Stimulated activated CD8-positive, alpha-beta memory T cell treated with anti-CD3 and anti-CD28 coated beads, Interleukin-7, amount 100 ng/mL, for 4 hours (primary cell): ENCODE measurements at places on chromosomes 16 and 17.

GRCh38 chr16:47342055-47342454 is 118.8 kb downstream of the ITFG1 start:
- no peak for DNase-seq

DNA sequence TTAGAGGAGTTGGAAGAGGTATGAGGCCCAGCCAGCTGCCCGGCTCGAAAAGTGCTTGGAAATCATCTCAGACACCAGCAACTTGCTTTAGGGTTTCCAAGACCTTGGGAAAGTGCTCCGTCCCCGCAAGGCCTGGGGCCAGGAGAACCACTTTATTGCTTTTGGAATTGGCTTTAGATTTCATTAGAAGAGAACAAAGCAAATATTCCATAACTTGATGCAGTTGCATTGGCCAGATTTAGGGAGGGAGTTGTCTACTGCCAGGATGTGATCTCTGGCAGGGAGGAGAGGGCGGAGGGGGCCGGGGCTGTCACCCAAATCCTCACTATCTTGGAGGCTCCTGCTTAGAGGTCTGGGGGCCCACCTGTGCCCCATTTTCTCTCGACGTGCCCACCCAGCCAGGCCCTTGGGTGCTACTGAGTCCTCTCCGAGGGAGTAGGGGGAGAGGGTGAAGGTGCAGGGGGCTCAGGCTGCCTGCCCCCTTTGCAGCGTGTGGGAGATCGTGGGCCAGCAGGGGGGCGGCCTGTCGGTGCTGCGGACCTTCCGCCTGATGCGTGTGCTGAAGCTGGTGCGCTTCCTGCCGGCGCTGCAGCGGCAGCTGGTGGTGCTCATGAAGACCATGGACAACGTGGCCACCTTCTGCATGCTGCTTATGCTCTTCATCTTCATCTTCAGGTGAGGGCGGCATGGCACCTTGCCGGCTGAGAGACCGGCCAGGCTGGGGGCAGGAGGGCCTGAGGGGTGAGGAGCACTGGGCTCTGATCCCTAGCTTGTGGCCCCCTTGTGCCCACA is 30.6 kb downstream of the CACNA1G start:
- DNase-seq, result no peak

GRCh38 chr17:65104973-65105372 is 32.2 kb upstream of the RGS9 start:
- DNase-seq, result no peak

DNA sequence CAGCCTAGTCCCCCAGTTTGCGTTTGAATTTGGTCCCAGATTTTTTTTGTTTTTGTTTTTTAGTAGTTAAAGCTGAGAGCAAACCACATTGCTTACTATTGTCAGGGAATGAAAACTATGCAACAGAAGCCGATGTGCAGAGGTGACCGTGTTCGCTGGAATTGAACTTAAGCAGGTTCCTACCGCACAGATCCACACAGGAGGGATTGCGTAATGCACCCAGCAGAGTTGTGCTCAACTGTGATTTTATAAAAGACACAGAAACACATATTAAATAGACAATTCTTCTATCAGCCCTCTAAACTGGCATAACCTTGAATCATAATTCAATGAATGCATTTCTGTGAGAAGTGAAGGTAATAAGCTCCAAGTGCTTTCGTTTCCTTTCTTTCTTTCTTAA is 443.0 kb downstream of the WWOX start:
- no peak for DNase-seq

GRCh38 chr17:34257299-34257985 is 2.4 kb downstream of the CCL2 start:
- no peak for DNase-seq

DNA sequence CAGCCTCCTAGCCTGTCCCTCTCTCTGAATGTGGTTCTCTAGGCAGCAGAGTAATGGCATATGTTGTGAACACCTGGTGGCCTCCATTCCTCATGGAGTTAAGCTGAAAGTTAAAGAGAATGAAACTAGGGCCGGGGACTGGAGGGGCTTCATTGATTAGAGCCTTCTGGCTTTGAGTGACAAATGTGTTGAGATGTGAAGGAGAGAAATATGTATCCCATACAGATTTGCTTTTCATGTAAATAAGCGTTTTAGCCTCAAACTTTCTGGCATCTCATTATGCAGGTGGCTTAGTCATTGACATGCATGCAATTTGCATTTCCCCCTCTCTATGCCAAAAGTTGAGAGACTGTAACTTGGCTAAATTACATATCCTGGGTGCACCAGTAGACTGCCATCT is 537.7 kb upstream of the EEF2KMT start:
- DNase-seq, result no peak

- no peak for DNase-seq
These were observed 1.2 kb downstream of the NFATC3 start for GRCh38 chr16:68086336-68086841.

DNA sequence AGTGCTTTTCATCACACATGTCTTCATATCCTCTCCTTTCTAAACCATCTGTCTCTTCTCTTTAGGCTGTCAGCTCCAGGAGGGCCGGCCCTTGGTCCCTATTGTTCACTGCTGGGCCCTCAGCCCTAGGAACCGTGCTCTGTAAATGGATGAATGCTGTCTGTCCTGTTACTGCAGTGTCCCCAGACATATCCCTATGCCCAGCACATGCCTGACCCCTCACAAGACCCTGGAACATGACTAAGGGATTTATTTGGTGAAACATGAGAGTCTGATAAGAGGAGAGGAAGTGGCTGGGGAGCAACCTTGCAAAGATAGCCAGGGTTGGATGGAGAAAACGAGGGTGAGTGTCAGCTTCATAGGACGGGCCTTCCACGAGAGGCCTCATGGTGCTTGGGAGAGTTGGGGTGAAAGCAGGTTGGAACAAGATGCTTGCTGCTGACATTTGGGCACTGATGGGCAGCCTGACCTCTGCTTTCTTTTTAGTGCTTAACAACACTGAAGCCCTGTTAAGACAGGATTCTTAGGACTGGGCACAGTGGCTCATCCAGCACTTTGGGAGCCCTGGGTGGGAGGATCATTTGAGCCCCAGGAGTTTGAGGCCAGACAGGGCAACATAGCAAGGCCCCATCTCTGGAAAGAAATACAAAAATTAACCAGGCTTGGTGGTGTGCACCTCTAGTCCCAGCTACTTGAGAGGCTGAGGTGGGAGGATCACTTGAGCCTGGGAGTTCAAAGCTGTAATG is 39.0 kb downstream of the ABCC1 start:
- no peak for DNase-seq

DNA sequence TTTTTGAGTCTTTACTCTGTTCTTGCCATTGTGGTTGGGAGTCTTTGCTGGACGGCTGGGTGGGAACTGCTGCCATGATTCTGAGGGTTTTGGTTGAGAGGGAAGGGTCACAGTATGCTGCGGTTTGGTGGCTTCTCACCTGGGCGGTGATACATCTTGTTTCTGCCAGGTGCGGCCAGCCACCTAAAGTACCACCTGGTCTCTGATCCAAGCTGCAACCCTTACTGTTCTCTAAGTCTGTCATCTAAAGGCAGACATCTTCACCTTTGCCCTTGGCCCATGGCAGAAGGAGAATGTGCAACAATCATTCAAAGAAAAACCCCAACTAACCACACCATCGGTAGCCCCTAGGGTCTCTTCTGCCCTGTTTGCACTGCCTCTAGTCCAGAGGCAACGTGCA is 19.6 kb upstream of the MPO start:
- DNase-seq, result no peak
